Activated B cell treated with CpG ODN at 0.5 μM for 24 hours (primary cell): ENCODE measurements at places on chromosomes 3 and 15. TPM values are rescaled to one million over a fixed set of nuclear protein-coding genes. Genes with fewer than 3 reads are reported as not detected.

- DNase-seq = no peak
Measured at GRCh38 chr3:166052440-166052839, 215.2 kb upstream of the BCHE start.

Gene IL12A
- total RNA-seq = 7.0 and 7.8 TPM in 2 replicates

- no peak for DNase-seq
Measured at GRCh38 chr3:177552051-177552450, 354.8 kb upstream of the TBL1XR1 start.

- no peak for DNase-seq
Measured at GRCh38 chr3:38989917-38990510, 61.7 kb downstream of the SCN11A start.

Gene GREM1
- total RNA-seq = not detected in 2 replicates

Gene CADM2
- not detected in 2 replicates for total RNA-seq

Gene KLF15
- 0.31 and 0.39 TPM in 2 replicates for total RNA-seq

GRCh38 chr3:45167011-45167911, 21.1 kb upstream of the CDCP1 start:
- DNase-seq = no peak

GRCh38 chr3:150104564-150104963, 133.9 kb upstream of the PFN2 start:
- DNase-seq = no peak

DNA sequence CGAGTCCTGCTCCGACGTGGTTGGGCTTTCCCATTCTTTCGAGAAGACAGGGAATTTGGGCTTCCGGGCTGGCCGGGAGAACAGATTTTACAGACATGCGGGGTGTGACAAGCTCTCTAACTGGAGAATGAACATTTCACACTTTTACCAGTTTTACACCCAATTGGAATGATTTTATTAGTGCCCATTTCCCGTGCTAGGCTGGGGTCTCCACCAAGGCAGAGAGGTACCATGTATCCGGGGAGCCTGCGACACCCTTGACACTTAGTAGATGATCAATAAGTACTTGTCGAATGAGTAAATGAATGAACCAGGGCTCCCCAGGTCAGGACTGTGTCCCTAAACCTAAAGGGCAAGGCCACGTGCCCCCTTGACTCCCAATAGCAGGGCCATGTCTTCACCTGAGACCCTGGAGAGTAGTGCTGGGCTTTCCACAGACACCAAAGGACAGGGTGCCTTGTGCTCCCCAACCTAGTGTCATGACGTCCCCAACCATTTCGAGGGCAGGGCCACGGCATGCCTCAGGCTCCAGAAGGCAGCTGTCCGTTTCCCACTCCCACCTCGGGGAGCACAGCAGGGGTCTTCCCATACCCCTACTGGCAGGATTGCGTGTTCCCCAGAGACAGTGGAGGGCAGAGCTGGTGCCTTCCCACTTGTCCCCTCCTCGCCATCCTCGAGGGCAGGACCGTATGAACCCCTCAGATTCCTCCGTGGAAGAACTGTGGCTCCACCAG, 679 bp upstream of the MYD88 start:
- peak; percentile 36 for DNase-seq

- no peak for DNase-seq
Measured at GRCh38 chr15:61938249-61938648, 122.0 kb downstream of the VPS13C start.

DNA sequence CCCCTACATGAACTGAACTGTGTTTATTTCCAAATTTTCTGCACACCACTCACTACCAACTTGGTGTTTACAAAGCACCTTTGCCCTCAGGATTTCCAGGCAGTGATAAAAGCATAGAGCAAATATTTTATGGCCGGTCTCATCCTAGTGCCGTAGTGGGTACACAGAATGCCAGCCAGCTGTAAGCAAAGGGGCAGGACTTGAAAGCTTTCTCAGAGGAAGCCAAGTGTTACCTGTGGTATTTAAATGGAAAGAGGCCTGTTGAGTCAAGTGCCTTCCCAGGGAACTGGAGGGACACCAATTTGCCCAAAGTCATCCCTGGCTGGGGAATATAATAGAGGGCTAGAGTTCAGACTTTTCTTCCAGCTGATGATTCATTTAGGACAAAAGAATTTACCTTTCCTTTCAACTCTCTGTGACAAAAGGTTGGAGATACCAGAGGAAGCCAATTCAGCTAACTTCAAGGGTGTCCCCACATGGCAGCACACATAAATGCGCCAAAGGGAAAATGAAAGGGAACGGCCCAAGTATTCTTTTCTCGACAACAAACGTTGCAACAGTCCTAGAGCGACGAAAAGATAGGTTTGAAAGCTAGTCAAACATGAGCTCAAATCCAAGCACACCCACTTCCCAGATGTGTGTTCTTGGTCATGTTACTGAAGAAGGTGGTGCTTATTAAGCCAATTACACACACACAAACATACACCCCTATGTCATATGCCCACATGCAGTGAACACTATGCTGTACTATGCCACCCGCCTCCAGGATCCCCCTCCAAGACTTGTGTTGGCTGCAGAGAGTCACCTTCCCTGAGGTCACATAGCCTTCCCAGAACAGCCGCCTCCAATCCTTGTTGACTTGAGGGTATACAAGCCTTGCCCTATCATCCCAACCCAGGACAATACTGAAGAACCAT, 27.7 kb downstream of the MAGI1 start:
- DNase-seq = no peak

DNA sequence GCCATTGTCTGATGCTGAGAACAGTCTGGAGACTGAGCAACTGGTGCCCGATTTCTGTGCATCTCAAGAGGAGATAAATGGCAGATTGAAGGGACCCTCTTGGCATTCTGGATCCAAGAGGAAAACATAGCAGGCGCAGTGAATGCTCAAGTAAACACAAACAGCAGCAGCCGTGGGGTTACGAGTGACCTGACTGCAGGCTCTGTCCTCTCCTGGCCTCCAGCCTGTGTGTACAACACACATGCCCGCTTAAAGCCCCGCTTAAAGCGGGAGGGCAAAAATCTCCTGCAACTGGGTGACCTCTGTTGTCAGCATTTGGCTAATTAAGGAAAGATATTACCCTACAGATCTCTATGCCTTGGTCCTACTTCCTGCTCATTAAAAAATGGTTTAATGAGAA, 120.5 kb downstream of the GREM1 start:
- no peak for DNase-seq

GRCh38 chr15:34699968-34700640, 54.7 kb downstream of the GJD2 start:
- DNase-seq = no peak

Gene TICRR
- 0.69 TPM in 2 replicates for total RNA-seq

DNA sequence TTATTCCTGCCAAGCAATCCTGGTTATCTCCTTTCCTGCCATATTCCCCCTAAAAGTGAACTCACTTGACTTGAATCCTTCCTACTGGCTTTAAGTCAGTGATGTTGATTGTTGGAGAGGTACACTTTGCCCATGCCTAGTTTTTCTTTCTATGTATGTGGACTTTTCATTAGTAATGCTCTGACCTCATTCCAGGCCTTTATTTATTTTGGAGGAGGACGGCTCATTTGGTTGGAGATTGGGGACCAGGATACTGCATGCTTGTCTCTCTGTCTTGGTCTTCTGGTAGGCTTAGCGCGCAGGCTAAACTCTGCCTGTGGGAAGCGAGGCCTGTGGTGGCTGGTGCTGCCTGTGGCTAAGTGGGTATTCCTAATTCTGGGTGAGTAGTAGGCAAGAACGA, 29.1 kb upstream of the MTMR10 start:
- no peak for DNase-seq

Gene FSTL1
- not detected in 2 replicates for total RNA-seq

DNA sequence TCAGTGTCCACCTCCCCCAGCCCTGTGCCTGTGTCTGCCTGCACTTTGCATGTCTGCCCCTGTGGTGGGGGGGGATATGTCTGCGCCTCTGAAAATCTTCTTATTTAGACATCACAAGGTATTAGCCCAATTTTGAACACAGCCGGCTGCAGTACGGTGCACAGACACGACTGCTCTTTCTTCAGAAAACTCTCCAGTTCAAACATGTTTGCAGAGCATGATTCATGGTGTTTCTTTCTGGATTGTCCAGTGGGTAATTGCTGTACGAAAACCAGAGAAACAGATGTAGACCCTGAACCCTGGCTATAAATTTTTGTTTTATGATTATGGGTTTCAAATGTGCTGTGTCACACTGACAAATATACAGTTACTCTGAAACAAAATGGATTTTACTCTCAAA, 3.4 kb upstream of the RARB start:
- DNase-seq = no peak

Gene IMPG2
- total RNA-seq = 0.20 and 0.29 TPM in 2 replicates

Gene RAD51
- total RNA-seq = 2.6 and 4.1 TPM in 2 replicates

GRCh38 chr3:123424999-123425712, 23.7 kb downstream of the ADCY5 start:
- DNase-seq = no peak

Gene CMTM7
- 70.5 and 82.1 TPM in 2 replicates for total RNA-seq

GRCh38 chr3:11288786-11289637, 16.8 kb downstream of the ATG7 start:
- DNase-seq = no peak

GRCh38 chr3:8848696-8849131, 79.3 kb upstream of the OXTR start:
- DNase-seq = no peak

Gene KBTBD13
- total RNA-seq = not detected in 2 replicates

- DNase-seq = no peak
Measured at GRCh38 chr15:100803171-100803440, 76.5 kb upstream of the ALDH1A3 start.

DNA sequence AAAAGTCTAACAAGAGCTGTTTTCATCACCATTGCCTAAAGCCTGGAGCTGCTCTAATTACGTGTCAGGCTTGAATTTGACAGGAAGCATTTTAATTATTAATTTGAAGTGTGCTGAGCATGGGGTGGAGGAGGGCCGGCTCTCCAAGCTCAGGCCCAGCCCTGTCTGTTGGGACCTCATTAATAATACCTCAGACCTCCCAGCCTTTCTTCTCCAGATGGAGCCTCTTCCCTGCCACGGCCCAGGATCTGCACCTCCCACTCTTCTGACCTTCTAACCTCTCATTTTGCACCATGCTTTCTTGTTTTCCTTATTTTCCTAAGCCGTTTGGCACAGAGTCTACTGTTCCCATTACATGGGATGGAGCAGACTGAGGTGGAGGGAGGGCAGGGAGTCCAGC, 30.0 kb downstream of the INSYN1 start:
- DNase-seq = no peak

- no peak for DNase-seq
Measured at GRCh38 chr15:58109419-58109818, 28.8 kb upstream of the AQP9 start.
